Umbilical cord (tissue), 2 donors: ENCODE measurements at places on chromosomes 11 and 22. TPM values are rescaled to one million over a fixed set of nuclear protein-coding genes. Genes with fewer than 3 reads are reported as not detected.

MS4A2 gene
- total RNA-seq, result 7.0 TPM

FAR1 gene
- 54.7 TPM for total RNA-seq

PHLDB1 gene
- 70.3 TPM for total RNA-seq

BAIAP2L2 gene
- total RNA-seq, result not detected

NCAM1 gene
- total RNA-seq, result 3.4 TPM

DNA sequence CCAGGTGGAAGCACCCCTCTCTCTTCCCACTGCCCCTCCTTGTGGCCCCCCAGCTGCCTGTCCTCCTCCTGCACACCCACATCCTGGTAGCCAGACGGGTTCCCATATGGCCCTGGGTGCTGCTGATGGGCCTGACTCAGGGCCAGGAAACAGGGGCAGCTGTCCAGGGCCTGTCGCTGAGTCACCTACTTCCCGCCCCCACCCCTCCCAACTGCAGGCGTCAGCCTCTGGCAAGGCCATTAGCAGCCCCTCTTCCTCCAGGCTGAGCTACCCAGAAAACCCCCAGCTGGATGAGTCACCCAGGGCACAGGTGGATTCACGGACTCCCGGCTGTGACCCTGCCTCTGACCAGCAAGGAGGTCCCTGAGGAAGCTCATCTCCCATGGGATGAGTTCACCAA lies 6.9 kb upstream of the GAL start:
- peak; percentile 4 for DNase-seq

- DNase-seq, result no peak
These were observed 583 bp downstream of the MRPL23 start for GRCh38 chr11:1947592-1948237.

- DNase-seq, result no peak
These were observed 9.7 kb upstream of the TCF20 start for GRCh38 chr22:42280140-42280539.

- DNase-seq, result peak; percentile 81
These were observed 62.7 kb downstream of the CD82 start for GRCh38 chr11:44627911-44628729.

DNA sequence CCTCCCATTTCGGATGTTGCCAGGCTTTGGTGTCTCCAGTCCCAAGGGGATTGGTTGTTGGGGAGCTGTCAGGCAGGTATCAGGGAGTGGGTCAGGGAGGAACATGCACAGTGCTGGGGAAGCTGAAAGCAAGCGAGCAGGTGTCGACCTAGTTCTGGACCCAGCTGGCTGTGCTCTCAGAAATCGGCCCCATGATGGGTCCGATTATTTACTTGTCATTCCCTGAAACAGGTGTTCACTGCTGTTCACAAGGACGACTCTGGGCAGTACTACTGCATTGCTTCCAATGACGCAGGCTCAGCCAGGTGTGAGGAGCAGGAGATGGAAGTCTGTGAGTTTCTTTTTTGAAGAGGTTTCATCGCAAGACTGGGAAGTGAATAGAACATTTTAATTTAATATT lies 76.8 kb downstream of the JAM3 start:
- DNase-seq, result no peak

- no peak for DNase-seq
These were observed 32.5 kb downstream of the PLEKHA7 start for GRCh38 chr11:16981651-16982194.
